ENCODE measurements at places on chromosomes 12 and 14.

DNA sequence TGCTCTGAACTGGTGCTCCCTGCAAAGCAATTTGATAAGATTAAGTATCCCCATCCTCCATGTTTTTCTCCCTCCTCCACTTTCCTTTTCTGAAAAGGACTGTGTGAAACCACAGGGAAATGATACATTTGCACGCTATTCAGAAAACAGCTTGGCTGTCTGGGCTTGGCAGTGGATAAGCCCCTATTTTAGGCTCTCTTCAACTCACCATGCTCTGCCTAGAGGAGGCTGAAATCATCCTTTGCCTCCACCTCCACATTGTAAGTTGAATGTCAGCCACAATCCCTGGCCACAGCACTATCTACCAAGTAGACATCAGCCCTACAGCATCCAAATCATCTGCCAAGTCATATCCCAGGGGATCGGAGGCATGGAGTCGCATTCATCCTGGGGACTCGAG lies 642.3 kb downstream of the RPS29 start:
- DNase-seq: no peak

DNA sequence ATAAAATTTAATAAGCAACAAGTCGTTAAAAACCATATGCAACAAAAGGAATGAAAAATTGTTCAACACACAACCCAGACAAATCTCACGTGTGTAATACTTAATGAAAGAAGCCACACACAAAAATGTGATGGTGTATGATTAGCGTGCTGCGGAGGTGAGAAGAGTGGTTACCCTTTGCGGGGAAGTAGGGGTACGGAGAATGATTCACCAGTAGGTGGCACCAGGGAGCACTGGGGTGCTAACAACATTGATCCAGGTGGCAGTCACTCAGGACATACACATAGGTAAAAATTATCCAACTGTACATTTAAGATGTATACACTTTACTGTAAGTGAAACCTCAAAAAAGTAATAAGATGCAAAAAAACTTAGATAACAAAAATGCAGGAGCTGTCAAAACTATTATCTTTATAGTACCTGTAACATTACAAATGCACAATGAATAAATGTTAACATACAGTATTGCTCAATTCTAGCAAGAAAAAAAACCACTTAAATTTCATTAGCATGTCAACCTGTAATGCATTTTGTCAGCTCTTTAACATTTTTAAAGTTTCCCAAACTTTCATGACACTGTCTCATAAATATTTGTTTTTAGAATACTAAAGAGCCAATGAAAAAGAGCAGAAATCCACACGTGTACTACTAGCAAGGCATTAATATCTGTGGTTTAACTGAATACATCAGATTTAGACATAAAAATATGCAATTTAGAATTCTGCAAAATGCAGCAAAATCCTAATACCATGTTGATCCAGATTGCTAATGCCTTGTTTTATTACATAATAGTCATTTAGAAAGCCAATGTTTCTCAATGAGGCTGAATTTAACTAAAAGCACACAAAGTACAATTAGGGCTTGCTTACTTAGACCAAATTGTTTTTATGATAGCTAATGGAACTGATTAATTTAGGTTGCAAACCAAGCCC lies 46.7 kb downstream of the TMCC3 start:
- DNase-seq: peak; percentile 20

GRCh38 chr12:26871985-26872384 lies 39.0 kb upstream of the ITPR2 start:
- no peak for DNase-seq

DNA sequence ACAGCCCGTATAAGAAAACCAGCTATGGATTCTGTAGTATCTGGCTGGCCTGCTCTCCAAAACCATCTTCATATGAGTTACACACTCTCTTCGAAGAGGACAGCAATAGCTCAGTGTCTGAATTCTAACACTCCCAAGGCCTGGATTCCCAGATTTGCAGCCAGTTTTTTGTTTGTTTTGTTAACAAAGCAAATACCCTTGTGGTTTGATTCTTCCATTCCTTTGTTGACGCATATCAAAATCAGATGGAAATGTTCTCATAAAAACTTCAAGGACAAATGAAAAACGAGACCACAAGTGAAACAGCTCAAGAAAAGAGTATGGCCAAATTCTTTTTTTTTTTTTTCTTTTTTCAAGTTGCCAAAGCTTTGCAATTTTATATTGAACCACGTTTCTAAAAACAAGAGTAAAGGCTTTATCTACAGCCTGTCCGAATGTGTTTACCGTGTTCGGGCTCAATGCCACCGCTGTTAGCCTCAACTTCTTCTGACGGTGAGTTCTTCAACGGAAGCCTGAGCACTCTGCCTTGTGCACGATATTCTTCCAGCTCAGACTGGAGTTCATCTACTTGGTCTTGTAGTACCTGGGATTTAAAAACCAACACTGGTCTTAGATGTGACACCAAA lies 67.5 kb downstream of the NIN start:
- DNase-seq: no peak

DNA sequence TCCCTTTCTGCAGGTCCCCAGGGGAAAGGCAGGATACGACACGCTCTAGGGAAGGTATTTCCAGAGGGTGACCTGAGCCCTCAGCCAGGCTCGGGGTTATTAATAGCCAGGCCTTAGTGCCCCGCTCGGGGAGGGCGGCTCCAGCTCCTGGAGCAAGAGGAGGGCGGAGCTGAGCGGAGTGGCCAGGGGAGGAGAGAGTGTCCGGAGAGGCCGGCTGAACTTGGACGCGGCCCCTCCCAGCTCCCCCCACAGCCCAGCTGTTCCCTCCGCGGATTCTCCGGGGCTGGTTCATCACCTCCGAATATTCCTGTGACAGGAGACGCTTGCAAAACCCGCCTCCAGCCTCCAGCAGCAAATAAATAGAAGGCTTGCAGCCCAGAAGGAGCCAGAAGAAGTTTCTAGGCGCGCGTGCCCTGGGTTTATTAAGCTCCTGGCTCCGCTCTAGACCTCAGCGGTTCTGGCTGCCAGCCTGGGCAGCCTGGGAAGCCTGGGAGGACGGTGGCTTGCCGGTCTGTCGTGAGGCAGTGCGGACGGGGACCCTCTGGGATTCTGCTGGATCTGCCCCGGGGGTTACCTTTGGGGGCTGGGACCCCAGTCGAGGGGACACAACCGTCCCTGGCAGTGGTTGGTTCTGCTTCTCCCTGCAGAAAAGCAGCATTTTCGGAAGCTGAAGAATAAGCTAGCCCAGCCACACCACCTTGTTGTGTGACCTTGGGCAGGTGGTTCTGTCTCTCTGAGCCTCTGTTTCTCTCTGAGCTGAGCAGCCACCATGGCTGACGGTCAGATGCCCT lies at the start of gene HSPB8:
HSPB8 (plus strand) TSS at position 388 of the 791 bp plus-strand sequence; CDS start at position 770, 382 bp downstream.
- no peak for DNase-seq

GRCh38 chr12:94198469-94198868 lies 50.1 kb downstream of the PLXNC1 start:
- no peak for DNase-seq

DNA sequence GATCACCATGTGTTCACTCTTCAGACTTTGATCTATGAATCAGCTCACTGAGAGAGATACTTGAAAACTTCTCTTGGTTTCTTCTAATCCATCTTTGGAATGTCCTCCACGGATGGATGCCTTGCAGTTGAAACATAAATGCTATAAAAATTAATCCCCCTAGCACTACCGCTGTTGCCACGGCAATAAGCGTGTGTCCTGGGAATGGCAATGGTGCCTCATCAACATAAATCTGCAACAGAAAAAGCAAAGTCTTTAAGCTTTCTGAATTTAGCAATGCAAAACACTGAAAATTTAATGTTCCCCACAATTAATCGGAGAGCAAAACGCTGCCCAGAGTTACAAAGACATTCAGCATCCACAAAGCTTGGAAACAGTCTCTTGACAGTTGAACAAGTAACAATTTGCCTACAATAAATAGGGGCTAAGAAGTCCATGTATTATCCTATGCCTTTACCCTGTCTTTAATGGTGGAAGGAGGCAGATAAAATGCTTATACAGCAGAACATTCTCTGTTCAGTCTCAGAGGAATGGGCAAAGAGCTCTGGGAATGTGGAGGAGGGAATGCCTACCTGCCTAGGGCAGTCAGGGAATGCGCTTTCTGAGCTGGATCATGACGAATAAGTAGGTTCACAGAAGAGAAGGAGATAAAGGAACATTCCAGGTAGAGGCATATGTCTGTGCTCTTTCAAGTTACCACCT lies 70.9 kb upstream of the PPP4R3A start:
- DNase-seq: no peak

DNA sequence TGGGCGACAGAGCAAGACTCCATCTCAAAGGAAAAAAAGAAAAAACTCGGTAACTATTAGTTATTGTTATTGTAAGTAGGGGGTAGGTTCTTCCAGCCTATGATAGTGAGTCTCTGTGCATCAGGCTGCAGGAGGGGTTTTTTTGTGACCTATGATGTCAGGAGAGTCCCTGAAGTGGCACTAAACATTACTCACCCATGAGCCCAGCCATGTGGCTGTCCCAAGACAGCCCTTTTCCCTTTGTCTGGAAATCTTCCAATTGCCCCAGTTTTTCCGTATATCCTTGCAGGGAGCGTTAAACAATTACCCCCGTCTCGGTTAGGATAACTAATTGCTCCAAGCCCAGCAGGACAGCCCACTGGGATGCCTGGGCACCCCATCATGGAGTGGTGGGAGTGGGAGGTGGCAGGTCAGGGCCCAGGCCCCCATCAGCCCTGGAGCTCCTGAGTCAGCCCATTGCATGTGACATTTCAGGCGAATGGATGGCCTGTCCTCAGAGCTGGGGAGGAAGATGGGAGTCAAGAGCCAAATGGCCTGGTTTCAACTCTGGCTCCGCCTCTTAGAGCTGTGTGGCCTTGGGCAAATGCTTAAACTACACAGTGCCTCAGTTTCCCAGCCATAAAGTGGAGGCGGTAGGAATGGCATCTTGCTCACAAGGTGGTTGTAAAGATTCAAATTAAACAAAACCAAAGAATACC lies 16.4 kb downstream of the PHETA1 start:
- no peak for DNase-seq

DNA sequence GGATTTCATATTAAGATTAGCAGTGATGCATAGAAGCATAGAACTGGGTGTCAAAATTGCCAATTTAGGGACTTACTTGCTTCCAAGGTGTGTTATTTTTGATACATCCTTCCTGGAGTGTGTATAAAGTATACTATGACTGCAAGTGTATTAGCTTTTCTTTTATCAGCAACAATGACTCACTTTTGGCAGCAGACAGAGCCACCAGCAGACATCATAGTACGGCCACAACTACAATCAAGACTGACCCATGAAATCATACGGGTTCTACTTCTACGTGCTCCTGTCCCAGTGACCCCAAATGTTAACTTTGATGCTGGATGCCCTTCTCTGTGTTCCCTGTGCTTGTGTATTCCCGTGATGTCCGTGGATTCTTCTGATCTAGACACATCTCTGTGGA lies 443.9 kb downstream of the TMEM132D start:
- no peak for DNase-seq

- DNase-seq: no peak
Observed at GRCh38 chr14:88248606-88249005, 74.5 kb downstream of the KCNK10 start.

DNA sequence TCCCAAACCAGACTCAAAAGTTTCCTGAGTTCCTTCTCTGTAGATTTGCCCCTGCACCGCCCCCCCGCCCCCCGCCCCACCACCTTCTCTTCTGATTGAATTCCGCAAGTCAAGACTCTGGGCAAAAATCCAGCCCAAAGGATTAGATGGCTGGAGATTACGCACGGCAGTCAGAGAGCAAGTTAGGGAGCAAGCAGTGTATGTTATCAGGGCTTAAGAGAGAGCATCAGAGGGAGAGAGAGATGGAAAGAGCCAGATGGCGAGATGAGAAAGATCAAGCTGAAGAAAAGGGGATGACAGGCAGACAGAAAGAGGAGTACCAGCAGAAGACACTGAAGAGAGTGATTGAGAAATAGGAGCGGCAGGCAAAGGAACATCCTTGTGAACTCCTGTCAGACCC lies 13.9 kb upstream of the ANKRD33 start:
- no peak for DNase-seq

DNA sequence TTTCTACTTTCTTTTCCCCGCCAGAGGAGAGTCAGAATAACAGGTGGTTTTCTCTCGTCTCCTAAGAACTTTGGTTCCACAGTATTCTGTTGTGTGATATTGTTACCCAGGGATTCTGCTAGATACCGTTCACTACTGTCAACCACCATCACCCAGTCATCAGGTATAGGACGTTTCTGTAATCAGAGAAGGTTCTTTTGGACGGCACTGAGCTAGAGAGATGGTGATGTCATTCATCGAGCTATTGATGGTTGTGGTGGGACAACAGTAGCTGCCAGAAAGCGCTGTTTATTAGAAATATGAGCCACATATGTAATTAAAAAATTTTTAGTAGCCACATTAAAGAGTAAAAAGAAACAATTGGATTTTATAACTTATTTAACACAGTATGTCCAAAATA lies 17.0 kb downstream of the ERC1 start:
- no peak for DNase-seq

- no peak for DNase-seq
Observed at GRCh38 chr14:105878554-105878953, 352.2 kb downstream of the TMEM121 start.

DNA sequence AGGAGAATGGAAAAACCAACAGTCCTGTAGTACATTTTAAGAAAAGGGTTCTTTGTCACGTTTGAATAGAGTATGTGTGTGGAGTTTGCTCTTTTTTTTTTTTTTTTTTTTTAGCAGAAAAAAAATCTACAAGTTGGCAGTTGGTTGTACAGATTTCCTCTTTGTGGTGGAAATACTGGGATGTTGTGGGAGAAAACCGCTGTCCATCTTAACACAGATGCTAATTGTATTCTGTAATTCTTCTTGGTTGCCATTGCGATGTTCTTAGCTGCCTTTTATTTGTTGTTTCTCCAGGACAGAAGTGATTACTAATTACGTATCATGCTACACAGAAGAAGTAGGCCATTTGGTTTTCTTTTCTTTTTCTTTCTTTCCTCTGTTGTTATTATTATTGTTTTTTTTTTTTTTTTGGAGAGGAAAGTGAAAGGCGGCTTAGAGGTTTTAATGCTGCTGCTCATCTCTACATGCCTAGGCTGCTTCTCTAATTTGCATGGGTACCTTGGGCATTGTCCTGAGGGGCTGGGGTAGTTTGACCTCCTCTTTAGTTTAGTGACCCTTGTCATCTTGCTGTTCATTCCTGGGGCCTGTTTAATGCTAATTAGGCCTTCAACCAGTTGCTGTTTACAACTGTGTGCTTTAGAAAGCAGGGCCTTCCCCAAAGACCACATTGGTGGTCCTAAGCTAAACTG lies 94.7 kb downstream of the TMTC2 start:
- DNase-seq: no peak

GRCh38 chr12:11685716-11686115 lies 36.2 kb downstream of the ETV6 start:
- no peak for DNase-seq

GRCh38 chr12:4820971-4821370 lies 88.7 kb upstream of the KCNA1 start:
- no peak for DNase-seq

- no peak for DNase-seq
Observed at GRCh38 chr12:67925077-67925476, 64.2 kb upstream of the IFNG-AS1 start.
